ENCODE measurements at places on chromosomes 2 and 18.
A peak's percentile ranks its signal among the peaks of the same experiment; 100 is the strongest.

- no peak for DNase-seq
Observed at GRCh38 chr2:16824472-16824871, 158.8 kb upstream of the CYRIA start.

GRCh38 chr18:76951456-76952247 lies 129.3 kb downstream of the ZNF236 start:
- no peak for DNase-seq

DNA sequence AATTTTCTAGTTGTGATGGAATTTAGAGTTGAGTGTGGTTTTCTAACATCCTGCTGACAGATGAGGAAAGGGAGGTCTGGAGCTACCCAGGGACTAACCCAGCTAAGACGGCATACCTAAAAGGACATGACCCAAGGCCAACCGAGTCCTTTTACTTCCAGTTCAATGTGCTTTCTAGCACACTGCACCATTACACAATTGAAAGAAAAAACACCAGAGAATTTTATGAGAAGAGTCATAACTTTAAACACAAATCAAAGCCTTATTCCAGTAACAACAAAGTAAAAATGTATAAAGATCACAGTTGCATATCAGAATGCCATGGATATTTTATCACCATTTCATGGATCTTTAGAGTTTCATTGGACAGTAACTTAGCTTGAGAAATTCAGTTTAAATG lies 480.3 kb downstream of the MEIS1 start:
- DNase-seq: no peak

- DNase-seq: no peak
Observed at GRCh38 chr2:194566907-194567660, 1089.9 kb upstream of the SLC39A10 start.

DNA sequence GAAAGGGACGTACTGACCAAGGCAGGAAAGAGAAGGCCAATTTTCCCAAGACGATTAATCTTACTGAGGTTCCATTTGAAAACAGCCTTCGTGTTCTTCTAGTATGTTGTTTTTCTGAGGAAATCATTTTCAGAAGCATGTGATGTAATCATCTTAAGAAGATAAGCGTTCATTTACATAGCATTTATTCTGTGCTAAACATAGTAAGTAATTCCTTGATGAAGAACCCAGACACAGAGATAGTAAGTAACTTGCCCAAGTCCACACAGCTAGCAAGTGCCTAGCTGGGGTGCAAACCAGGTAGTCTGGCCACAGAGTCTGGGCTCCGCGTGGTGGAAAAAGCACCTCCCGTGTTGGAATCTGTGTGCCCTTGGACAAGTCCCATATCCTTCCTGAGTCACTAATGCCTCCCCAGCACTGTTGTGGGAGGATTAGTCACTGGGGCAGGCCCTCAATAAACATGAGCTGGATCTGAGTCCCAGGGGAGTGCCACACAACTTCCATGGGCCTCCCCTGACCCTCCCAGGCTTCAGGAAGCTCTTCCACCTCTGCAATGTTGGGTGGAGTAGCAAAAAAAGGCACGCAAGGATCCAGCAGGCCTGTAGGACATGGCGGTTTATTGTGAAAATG lies 26.9 kb upstream of the ASAP2 start:
- no peak for DNase-seq

DNA sequence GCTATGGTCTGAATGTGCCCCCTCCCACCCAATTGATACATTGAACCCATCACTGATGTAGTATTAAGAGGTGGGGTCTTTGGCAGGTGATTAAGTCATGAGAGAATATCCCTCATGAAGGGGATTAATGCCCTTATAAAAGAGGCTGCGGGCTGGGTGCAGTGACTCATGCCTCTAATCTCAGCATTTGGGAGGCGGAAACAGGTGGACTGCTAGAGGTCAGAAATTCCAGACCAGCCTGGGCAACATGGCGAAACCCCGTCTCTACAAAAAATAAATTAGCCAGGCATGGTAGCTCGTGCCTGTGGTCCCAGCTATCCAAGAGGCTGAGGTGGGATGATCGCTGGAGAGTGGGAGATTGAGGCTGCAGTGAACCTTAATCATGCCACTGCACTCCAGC lies 14.3 kb downstream of the POLR2D start:
- no peak for DNase-seq

DNA sequence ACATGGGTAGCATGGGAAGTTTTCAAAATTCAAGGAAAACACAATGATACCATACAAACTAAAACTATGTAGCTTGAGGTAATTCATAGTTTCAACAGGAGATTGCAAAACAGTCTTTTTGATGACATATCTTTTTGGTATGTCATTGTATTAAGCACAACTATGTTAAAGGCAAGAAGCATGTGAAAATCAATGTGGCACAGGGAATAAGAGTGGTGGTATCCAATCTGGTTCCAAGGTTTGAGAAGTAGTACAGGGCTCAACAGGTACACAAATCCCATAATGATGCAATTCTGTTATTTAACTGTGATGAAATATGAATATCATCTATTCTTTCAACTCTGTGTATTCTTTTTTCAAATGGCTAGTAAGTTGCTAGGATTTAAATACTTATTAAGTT lies 16.4 kb upstream of the DLX2 start:
- DNase-seq: no peak

DNA sequence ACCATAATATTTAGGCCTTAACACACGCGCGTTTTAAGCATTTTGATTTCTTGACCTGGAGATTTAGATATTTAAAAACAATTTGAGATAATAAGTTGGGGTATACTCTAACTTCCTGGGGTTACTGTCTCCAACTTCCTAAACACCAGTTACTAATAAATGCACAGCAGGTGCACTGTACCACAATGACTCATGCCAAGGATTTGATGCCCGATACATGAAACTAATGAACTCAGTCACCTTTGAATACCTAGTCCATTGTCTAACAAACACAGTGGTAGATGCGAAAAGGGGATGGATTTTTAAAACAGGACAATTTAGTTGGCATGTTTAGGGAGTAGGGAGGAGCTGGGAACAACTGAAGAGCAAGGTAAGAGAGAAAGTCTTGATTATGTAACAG lies 21.2 kb downstream of the CABYR start:
- DNase-seq: no peak

- DNase-seq: no peak
Observed at GRCh38 chr2:217215877-217216276, 356.0 kb upstream of the TNP1 start.

DNA sequence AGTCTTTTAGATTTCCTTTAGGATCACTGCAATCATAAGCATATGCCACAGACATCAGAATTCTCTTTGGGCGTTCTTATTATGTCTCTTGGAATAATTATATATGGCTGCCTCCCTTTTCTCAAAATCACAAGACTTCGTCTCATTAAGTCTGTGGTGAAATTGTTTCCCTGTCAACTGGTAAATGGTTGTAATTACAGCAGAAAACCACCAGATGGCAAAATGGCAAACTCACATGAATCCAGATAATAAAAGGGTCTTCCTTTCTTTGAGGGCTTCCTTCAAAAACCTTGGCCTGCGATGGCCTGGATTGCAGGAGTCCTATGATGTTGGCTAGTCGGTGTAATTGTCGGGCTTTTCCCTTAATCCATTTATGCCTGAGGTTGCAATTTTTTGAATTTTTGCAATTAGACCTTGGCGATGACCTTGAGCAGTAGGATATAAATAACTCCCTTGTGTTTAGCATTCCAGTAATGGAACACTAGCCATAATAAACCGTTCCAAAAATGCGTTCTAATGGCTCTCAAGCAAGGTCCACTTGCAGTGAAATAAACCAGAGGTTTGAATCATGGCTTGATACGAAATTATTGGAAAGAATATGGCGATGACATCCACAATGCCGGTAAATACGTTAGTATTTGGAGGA lies 656.4 kb downstream of the MBD2 start:
- no peak for DNase-seq

DNA sequence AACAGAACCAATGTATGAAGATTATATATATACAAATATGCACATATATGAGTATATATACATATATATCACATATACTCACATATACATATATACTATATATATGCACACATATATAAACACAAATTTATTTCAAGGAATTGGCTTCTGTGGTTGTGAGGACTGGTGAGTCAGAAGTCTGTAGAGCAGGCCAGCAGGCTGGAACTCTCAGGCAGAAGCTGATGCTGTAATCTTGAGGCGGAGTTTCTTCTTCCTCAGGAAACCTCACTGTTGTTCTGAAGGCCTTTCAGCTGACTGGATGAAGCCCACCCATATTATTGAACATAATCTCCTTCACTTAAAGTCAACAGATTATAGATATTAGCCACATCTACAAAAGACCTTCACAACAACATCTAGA lies 143.9 kb upstream of the CREB1 start:
- no peak for DNase-seq

DNA sequence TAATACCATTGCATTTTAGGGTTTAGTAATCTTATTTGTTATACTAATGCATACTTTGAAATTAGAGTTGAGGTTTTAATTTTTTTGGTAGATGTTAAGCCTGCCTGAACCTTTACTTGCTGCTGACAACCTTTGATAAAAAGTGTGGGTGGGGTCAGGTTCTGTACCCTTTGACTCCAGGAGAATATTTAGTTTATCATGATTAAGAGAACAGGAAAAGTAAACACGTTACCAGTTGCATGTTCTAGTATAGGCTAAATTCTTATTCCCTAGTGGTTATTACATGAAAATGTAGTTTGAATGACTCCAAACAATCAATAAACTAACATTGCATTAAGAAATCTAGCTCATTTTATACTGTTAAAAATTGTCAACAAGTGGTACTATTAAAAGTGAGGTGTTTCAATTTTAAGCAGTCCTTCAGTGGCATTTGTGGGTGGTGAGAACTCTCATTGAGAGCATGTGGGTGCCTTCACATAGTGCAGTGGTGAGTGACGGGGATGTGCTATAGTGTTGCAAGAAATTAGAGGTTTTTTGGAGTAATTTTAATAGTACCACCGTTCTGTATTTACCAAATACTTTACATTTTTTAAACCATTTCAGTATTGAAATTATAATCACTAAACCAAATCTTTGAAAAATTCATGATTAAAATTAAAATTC lies 29.9 kb downstream of the PHLPP1 start:
- DNase-seq: no peak

DNA sequence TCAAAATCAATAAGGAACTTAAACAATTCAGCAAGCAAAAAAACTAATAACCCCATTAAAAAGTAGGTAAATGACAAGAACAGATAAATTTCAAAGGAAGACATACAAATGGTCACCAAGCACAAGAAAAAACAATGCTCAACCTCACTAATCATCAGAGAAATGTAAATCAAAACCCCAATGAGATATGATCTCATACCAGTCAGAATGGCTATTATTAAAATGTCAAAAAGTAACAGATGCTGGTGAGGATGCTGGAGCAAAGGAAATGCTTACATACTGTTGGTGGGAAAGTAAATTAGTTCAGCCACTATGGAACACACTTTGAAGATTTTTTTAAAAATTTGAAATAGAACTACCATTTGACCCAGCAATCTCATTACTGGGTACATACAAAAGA lies 538.0 kb downstream of the TMX3 start:
- DNase-seq: no peak

DNA sequence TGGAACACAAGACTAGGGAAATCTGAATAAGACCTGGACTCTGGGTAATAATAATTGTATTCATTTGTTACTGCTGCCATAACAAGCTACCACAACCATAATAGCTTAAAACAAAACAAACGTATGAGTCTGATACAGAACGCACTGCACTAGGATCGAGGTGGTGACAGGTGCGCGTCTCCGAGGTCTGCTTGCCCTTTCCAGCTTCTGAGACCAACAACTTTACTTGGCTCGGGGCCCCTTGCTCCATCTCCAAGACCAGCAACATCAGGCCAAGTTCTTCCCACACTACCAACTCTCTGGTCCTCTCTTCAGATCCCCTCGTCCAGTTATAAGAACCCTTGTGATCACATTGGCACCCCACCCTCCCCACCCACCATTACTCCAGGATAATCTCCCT lies 42.8 kb downstream of the TBC1D8 start:
- DNase-seq: no peak

DNA sequence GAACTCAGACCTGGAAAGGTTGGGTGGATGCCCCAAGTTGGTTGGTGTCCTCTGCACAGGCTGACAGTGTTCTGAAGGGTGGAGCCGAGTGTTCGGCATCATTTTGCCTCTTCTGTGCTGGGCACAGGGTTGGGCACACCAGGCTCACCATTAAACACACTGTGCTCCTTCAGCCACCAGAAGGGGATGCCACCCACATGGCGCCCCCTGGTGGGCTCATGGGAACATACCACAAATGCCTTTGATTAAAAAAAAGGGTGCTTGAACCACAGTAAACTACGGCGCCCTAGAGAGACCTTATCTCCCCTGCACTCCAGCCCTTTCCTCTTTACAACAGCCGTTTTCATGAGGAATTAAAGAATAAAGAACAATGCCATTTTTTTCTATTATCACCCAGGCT lies 89.4 kb downstream of the CELF4 start:
- peak; percentile 14 for DNase-seq

DNA sequence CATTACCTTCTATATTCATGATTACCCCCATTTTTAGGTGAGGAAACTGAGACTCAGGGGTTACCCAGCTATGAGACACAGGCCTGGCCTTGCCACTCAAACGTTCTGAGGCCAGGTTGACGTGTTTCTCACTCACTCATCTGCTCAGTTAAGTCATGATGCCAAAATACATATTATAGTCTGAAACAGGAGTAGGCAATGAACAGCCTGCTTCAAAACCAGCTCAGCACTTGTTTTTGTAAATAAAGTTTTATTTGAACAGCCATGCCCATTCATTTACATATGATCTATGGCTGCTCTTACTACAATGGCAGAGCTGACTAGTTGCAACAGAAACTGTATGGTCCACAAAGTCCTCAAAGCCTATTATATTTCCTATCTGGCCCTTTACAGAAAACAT lies 74.1 kb upstream of the SMAD2 start:
- DNase-seq: no peak

DNA sequence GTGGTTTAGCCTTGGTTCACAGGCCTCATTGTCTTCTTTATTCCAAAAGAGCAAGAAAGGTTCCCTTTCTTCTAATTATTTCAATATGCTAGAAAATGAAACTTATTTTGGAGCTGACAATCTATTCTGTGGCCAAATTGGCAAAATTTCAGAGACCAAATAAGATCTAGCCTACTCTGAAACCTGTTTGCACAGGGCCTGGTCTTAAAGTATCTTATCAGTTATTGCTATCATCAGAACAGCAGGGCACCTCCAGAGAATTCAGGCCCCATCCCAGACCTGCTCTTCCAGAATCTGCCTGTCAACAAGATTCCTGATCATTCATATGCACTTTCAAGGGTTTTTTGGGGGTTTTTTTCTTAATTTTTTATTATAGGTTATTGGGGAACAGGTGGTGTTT lies 198.7 kb downstream of the ANAPC1 start:
- no peak for DNase-seq

GRCh38 chr2:176124947-176125771 lies 2.6 kb downstream of the HOXD9 start:
- no peak for DNase-seq

- no peak for DNase-seq
Observed at GRCh38 chr2:142234741-142235140, 103.9 kb upstream of the LRP1B start.

DNA sequence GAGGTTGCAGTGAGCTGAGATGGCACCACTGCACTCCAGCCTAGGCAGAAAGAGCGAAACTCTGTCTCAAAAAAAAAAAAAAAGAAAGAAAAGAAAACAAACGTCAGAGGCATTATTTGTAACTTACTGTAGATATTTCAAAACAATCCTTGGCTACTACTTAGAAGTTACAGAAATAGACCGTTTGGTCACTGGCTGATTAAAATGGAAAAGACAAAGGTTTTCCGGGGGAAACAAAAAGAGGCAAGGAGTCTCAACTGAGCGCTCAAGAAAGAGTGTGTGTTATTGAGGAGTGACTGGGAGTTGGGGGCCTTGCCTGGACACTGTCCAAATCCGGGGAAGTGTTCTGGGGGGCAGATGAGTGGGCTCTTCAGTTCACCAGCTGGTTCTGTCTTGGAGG lies 47.6 kb downstream of the TEX44 start:
- no peak for DNase-seq

All from activated naive CD8-positive, alpha-beta T cell treated with anti-CD3 and anti-CD28 coated beads for 36 hours (primary cell).